Activated CD4-positive, alpha-beta T cell treated with anti-CD3 and anti-CD28 coated beads, Interleukin-2, amount 50 U/mL, for 48 hours (primary cell): ENCODE measurements at places on chromosomes 5 and 9.

DNA sequence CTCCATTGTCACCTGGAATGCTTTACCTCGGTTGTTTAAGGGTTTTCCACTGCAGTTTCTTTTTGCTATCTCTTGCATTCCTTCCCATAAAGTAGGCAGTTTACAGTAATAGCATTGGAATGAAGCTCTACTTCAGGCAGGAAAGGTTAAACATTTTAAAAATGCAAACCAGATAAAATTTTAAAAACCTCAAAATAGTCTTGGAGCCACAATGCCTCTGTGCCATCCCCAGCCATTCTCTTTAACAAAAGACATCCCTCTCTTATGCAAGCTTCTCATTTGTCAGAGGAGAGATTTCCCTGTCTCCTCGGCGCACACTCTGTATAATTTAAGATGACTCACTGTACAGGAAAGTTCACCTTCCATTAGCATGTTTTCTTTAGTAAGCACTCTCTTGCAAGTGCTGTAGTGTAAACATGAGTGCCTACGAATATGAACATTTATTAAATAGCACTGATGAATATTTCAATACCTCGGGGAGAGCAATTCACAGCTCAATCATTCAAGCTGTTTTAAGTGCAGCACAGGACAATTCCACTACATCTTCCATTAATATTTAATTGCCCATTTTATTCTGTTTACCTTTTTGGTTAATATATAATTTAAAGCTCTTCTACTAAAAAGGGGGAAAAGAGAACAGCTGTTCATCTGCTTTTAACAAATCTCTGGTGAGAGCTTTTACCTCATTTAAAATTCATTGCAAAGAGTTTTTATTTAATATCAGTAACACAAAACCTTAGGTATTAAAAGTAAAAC, 343.6 kb downstream of the SPATA31D1 start:
- no peak for DNase-seq

- no peak for DNase-seq
Observed at GRCh38 chr5:180173875-180174586, 35.0 kb downstream of the RASGEF1C start.

DNA sequence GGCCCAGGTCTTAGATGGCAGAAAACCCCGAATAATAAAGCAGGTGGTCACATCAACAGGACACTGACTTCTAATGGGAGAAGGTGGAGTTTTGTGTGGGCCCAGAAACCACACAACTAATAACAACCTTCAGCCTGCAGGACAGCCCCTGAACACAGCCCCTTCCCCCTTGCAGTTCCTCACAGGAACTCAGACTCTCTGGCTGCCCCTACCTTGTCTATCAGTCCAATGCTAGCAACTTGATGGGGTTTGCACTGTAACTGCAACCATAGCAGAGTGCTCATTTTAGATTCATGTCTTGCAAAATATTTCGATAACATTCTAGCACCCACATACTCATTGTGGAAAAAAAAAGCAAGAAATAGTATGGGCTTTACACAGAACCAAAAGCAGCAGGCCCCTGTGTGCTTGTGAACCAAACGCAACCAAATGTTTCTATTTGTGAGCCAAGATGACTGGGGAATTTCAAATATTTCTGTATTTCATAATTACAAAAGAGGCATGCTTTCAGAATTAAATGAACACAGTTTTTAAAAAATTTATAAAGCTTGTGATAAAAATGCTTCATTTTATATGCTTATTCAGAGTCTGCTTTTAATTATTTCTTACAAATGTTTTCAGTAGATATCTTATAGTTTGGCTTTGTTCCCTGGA, 62.7 kb upstream of the PDE4D start:
- DNase-seq, result no peak

- no peak for DNase-seq
Observed at GRCh38 chr5:7425830-7426229, 29.9 kb downstream of the ADCY2 start.

DNA sequence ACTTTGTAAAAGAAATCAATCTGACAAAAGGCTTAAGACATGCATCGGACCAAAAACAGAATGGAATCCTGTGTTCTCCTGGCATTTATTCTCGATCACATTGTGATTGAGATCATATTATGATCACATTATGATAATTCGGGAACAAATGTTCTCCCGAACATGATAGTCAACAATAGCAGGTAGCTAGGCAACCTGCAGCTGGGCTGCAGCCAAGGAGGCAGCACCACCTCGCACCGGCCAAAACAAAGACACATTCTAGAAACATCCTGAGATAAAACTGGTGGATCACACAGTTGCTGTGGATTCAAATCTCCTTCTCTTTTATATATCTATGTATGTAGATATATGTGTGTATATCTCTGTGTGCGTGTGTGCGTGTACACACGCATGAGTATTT, 480.6 kb upstream of the CYLC2 start:
- DNase-seq, result no peak

- no peak for DNase-seq
Observed at GRCh38 chr5:73612799-73613198, 13.2 kb upstream of the ARHGEF28 start.

- DNase-seq, result no peak
Observed at GRCh38 chr9:16575142-16575985, 295.1 kb downstream of the BNC2 start.

DNA sequence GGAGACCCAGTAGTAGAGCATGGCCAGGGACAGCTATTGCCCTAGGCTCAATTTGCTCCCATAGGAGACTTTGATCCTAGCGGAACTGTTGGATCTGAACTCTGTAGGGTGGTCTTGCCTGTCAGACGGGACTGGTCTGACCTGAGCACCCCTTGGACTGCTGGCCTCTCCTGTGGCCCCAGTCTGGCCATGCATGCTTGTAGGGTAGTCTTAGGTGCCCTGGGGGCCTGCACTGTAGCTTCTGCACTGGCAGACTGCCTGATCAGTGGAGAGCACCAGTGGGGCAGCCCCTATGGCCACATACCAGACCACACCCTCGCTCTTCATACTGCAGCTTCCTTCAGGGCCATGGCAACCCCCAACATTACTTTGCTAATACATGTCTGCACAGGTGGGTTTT, 396.1 kb upstream of the GRAMD2B start:
- no peak for DNase-seq

DNA sequence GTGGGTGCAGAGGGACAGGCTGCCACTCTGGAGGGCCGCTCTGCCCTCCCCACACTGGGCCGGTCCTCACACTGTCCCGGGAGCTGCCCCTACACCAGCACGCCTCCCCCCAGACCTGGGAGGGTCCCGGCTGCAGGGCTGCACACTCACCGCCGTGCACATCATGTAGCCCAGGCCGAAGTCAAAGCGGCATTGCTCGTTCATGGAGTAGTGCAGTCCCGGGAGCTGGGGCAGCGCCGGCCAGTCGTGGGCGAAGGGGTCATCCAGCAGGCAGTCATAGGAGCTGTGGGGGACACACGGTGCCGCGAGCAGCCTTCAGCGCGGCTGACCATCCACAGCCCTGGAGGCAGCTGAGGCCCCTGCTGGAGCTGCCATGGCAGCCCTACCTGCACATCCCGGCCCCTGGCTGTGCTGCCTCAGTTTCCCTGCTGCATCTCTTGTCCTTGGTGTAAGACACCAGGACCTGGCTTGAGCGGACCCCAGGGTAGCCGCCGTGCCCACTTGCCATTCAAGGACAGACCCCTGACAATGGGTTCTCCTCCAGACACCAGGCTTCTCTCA, 93.2 kb downstream of the ZNF354C start:
- DNase-seq, result no peak

DNA sequence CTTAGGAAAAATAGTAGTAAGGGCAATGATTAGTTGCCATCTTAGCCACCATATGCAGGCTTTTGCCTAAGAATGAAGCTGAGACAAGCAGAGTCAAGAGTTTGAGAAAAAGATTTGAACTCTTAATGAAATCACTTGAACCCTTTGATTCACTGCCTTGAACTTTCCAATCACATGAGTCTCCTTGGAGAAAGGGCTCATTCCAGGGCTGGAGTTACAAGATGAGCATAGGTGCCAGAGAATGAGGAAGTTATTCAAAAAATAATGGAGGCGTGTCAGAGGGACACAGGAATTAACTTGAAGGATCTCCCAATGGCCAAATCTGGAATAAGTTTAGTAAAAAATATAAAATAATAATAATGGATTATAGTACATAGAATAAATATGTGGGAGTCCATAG, 35.3 kb downstream of the MAT2B start:
- DNase-seq, result no peak

DNA sequence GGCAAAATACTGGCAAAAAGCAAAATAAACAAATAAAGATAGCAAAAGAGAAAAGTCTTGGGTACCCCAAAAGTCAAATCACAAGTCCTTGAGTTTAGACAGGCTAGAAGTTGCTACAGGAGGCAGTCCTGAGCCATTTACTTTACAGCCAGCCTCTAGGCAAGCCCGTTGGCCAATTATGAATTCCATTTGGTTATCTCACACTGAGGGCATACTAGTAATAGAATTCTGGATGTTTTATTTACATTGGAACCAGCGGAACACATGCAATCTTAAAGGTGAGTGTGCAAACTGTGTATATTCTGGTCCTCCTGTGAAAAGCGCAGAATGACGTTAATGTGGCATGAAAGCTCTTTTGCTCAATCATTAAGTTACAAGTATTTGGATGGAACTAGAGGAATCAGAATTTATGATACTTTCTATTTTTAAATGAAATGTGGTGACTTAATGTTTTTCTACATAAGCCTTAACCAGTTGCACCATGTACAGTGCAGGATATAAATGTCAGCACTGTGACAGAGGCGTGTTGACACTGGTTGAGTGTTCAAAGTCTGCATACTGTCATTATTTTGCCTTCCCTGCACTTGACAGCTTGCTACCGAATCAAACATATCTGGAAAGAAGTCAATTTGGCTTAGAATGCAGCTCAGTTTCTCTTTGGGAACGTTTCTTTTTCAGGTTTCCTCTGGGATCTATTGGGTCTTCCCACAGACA, 7.9 kb downstream of the GDNF start:
- no peak for DNase-seq

DNA sequence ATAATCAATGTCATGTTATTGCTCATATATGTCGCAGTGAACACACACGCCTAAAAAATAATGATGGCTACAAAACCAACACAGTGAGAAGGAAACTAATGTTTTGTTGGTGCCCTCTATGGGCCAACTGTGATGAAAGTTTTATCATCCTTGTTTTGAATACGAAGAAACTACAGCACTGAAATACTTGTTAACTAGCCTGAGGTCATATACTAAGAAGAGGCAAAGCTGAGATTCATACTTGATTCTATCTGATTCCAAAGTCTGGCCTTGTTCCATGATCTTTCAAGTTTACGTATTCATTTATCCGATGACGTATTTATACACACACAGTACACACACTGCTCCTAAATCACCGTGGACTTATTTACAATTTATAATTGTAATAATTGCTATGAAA, 16.1 kb upstream of the DRD1 start:
- DNase-seq, result no peak

- DNase-seq, result no peak
Observed at GRCh38 chr9:123500336-123500735, 144.3 kb downstream of the CRB2 start.

- DNase-seq, result no peak
Observed at GRCh38 chr5:93575461-93576414, 5.3 kb downstream of the NR2F1-AS1 start.

DNA sequence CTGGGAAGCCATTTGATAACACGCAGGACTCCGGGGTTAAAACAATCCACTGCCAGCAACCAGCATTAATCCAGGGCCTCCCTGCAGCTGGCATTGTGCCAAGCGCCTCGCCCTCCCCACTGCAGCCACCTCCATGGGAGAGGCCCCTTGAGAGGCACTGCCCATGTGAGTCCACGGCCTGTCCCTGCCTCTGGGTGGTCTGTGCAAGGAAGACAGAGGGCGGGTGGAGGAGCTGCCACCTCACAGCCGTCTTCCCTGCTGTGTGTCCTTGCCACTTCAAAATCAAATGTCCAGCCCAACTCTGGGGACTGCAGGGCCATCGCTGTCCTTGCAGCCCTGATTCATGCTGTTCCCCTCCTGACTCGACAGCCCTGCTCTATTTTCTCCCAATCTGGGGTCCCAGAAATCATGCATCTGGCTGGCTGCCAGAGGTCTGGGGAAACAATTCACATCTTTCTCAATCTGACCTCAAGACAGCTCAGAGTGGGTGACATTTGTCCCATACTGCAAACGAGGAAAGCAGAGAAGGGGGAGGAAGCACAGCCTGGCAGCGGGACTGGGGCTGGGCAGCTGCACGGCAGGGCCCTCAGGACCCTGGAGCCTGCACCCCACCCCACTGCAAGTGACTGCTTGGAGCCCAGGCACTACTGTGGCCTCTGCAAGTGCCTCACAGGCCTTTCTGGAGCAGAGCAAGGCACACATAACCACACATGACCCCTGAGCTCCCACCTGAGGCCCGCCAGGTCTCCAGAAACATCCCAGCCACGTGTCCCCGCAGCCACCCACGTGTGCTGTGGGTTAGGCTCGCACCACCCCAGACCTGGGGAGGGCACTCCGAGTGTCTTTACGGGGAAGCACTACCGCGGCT, 15.7 kb downstream of the BRD3OS start:
- no peak for DNase-seq

GRCh38 chr5:77893225-77893860, 117.2 kb upstream of the TBCA start:
- no peak for DNase-seq

GRCh38 chr5:7784683-7785380, 66.1 kb downstream of the CFAP90 start:
- DNase-seq, result no peak

- peak; percentile 31 for DNase-seq
Observed at GRCh38 chr5:88251048-88251711, 17.5 kb downstream of the TMEM161B start.

GRCh38 chr9:127927201-127927987, 3.2 kb downstream of the PIP5KL1 start:
- peak; percentile 81 for DNase-seq

DNA sequence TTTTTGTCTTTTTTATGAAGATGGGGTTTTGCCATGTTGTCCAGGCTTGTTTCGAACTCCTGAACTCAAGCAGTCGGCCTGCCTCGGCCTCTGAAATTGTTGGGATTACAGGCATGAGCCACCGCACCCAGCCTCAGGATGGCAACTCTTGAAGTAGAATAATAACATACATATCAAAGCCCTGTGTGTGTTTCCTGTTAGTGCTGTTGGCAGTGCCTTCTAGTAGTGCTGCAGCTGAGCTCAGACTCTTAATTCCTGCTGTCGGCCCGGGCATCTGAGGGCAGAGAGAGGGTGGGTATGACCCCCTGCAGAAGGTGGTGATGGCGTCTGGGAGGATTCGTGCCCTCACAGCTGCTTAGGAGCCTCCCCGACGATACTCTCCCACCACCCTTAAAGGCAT, 227.2 kb downstream of the PDZD2 start:
- DNase-seq, result no peak

DNA sequence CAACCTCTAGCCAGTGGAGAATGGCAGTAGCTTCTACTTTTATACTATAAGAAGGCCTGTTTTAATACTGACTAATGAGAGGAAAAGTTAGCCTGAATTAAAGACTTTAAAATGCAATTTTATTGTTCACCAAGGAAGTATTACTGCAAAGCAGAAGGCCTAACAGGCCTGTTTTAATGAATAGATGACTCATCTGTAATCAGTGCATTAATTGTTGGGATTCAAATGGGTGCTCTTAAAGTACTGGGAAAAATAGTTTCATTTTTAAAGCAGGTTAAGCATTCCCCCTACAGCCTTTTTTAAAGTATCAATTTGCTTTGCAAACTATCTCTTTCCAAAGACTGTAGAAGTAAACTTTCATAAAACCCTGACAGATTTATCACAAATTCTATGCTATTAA, 147.7 kb downstream of the SIL1 start:
- no peak for DNase-seq
